Activated CD4-positive, alpha-beta T cell treated with anti-CD3 and anti-CD28 coated beads, Interleukin-2, amount 10 ng/mL, durations not matched to agents 24 days and 14 days (primary cell): ENCODE measurements at places on chromosomes 5 and 9.
A peak's percentile ranks its signal among the peaks of the same experiment; 100 is the strongest.

- H3K4me3 ChIP-seq: no peak overlapping the region
- H3K27me3 ChIP-seq: no peaks in the 10 kb centered on the region
- no peaks in the 10 kb centered on the region for H3K36me3 ChIP-seq
- H3K27ac ChIP-seq: no peak overlapping the region
- H3K4me1 ChIP-seq: no peaks in the 10 kb centered on the region
- no peak for DNase-seq
Observed at GRCh38 chr9:102309379-102309778, 570.9 kb upstream of the GRIN3A start.

DNA sequence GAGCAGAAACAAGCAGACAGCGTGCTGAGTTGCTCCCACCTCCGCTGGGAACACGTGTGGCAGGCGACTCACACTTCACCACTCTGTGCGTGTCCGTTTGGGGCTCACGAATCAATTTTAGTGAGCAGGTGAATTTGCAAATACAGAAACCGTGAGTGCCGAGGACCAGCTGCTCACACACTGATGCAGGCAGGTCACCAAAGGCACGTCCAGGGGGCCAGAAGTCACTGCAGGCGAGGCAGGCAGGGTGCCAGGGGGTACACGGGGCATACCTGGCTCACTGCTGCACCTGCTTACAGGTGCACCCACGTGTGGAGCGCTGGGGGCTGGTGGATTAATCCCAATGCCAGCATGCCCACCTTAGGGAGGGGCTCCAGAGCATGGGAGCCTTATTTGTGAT is 68.8 kb downstream of the ZNF354C start:
- no peaks in the 10 kb centered on the region for H3K4me1 ChIP-seq
- H3K27me3 ChIP-seq: no peaks in the 10 kb centered on the region
- H3K4me3 ChIP-seq: no peak overlapping the region
- H3K36me3 ChIP-seq: no peaks in the 10 kb centered on the region

DNA sequence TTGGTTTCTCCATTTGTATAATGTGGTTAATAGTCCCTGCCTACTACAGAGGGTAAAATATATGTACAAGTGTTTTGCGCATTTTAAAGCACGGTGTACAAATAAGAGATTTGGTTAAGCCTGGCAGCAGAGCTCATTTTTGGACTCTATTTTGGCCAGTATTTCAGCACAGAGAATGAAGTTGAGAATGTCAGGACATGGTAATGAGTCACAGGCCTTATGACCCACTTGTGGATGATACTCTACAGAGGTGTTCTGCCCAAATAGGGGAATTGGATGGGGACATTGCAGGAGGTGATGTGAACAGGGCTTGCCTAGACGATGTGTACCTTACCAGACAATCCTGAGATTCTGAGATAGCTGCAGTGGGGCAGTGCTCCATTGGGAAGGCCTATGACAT is 50.6 kb downstream of the MELK start:
- peaks cover 8% of the 10 kb centered on the region for H3K4me1 ChIP-seq
- peaks cover 15% of the 10 kb centered on the region for H3K36me3 ChIP-seq
- DNase-seq: no peak
- no peaks in the 10 kb centered on the region for H3K27me3 ChIP-seq

DNA sequence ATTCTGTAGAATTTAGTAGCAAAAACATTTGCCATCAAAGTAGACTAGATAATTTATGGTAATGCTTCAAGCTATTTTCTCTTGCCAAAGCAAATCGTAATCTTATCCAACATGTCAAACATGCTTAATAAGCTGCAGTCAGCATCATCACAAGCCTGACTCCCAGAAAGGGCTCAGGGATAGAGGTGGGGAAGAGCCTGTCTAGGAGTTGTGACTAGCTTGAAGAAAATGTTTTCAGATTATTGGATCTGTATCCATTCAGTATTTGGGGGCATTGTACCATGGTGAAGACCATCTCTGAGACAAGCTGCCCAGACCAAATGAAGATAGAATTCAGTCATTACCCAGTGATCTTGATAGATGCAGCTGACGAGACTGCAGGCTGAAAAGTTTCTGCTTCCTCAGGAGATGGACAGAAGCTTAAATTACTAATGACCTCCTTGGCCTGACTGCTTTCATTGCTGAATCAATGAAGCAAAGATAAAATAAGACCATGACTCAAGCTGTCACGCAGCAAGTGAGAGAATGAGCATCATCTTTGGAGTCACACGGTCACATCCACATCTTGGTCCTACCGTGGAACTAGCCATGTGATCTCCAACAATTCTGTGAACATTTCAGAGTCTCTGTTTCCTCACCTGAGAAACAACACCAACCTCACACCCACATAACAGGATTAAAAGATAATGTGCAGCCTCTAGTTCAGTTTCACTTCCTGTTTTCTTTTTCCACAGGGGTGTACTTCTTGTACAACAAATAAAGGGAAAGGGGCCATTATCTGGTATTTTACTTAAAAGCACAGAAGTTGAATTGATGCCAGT is 9.4 kb downstream of the ERAP2 start:
- no peaks in the 10 kb centered on the region for H3K27me3 ChIP-seq
- DNase-seq: peak; percentile 85
- peaks cover 70% of the 10 kb centered on the region for H3K36me3 ChIP-seq
- peaks cover 61% of the 10 kb centered on the region for H3K4me1 ChIP-seq
- H3K27ac ChIP-seq: peak overlapping the region; percentile 84

DNA sequence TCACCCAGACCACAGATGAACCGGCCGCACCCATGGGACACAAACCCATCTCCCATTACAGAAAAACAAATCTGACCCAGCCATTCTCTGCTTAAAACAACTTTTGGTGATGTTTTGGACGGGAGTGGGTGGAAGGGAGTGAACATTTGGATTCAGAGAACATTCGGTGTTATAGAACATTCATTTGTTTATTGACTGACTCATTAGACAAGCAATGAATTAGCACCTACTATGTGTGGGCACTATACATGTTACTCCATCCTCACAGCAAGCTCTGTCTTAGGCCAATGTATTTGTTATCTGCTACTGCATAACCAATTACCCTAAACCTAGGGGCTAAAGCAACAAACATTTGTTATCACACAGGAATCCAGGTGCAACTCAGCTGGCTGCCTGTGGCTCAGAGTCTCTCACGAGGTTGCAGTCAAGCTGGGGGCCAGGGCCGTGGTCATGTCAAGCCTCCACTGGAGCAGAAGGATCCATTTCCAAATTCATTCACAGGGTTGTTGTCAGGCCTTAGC is 5.1 kb upstream of the ERGIC1 start:
- H3K4me3 ChIP-seq: no peak overlapping the region
- no peak for DNase-seq
- peaks cover 2% of the 10 kb centered on the region for H3K4me1 ChIP-seq
- H3K27ac ChIP-seq: no peak overlapping the region

GRCh38 chr5:39211773-39212172 is 7.6 kb downstream of the FYB1 start:
- H3K4me3 ChIP-seq: peak overlapping the region; percentile 75
- H3K27ac ChIP-seq: peak overlapping the region; percentile 95
- H3K36me3 ChIP-seq: no peaks in the 10 kb centered on the region
- peaks cover 78% of the 10 kb centered on the region for H3K4me1 ChIP-seq

GRCh38 chr5:136242611-136243010 is 49.6 kb upstream of the SMIM32 start:
- no peaks in the 10 kb centered on the region for H3K36me3 ChIP-seq
- H3K27ac ChIP-seq: no peak overlapping the region
- H3K4me3 ChIP-seq: no peak overlapping the region
- peaks cover 5% of the 10 kb centered on the region for H3K27me3 ChIP-seq
